ENCODE measurements at places on chromosomes 6 and 20.

- no peak for DNase-seq
These were observed 454 bp downstream of the L3MBTL3 start for GRCh38 chr6:130018744-130019325.

DNA sequence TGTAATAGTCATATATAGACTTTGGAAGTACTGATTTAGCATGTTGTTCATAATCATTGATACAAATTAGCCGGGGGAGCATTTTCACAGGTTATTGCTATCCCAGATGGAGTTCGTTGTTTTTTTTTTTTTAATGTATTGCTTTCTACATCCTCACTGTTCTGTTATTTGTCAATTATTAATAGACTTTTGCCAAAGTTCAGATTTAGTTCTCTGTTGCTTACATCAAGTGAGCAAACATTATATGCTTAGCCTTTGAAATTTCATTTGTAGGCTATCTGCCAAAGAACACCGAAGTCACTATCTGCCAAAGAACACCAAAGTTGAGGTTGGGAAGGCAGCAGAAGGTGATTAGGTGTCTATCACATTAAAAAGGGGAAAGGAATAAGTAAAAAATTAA lies at the start of gene HAO1:
TSS of gene HAO1 (minus strand) at position 118 of the 400 bp plus-strand sequence. CDS start at position 82, 36 bp downstream.
- no peak for DNase-seq

DNA sequence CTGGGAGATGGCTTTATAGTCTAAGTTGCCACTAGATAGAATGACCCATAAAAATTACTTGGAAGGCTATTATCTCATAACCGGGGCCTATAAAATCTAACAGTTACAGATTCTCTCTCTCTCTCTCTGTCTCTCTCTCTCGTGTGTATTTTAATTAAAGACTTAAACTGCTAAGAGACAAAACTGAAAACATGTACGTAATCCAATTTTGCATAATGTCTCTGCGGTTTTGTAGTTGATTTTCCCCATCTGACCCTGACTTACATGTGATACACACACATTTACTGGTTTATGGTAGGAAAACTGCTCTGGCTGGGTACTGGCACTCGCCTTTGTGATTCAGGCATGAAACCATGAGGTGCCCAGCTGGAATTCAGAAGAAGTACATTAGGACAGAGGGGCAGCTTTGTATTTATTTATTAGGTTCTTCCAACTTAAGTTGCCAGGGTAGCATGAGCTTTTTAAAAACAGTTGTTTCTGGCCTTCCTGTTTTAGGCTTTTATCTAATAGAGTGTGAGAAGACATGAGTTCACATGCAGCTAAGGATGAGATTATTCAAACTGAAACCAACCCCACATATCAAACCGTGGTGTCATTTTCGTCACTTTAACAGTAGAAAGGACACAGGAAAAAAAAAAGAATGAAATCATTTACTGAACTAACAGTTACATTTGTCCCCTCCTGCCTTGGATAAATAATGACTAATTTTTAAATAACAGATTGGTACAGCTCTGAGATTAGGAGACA lies 182.5 kb downstream of the GMPR start:
- no peak for DNase-seq

DNA sequence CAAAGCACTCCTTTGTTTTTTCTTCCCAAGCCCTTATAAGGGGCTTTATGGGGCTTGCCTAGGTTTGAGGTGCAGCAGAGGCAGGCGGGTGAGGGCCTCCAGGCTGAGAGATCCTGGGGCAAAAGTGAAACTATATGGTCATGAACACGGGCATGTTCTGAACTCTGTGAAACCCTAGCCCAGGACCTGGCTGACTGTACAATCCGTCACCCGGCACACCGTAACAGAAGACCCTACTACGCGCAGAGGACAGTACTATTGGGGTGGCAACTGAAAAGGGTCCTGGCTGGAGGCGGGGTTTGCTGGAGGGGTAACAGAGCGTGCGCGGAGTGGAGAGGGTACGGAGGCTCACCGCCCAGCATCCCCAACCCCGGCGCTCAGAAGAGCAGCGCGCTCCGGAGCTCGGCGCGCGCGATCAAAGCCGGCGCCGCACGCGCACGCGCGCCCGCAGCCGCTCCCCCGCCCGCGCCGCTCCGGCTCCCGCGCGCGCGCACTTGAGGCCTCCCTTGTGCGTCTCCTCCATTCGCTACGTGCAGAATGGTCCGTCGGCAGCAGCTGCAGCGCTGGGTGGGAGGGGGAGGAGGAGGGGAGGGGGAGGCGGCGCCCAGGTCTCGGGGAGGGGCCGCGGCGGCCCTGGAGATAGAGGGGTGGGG lies 54.2 kb downstream of the MRPL14 start:
- DNase-seq, result no peak

DNA sequence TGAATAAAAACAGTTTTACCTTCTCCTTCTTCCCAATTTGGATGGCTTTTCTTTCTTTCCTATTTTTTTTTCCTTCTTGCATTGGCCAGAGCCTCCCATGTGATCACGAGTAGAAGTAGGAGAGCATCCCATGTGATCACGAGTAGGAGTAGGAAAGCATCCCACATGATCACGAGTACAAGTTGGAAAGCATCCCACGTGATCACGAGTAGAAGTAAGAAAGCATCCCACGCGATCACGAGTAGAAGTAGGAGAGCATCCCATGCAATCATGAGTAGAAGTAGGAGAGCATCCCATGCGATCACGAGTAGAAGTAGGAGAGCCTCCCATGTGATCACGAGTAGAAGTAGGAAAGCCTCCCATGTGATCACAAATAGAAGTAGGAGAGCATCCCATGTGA lies 218.6 kb downstream of the DLL1 start:
- DNase-seq, result no peak

- no peak for DNase-seq
These were observed 158.3 kb downstream of the TMEM242 start for GRCh38 chr6:157164972-157165371.

GRCh38 chr20:10654630-10655029 lies 19.2 kb downstream of the JAG1 start:
- no peak for DNase-seq

GRCh38 chr6:127146932-127147331 lies 28.5 kb downstream of the RSPO3 start:
- no peak for DNase-seq

- no peak for DNase-seq
These were observed 278.3 kb downstream of the SOX4 start for GRCh38 chr6:21871831-21872230.

DNA sequence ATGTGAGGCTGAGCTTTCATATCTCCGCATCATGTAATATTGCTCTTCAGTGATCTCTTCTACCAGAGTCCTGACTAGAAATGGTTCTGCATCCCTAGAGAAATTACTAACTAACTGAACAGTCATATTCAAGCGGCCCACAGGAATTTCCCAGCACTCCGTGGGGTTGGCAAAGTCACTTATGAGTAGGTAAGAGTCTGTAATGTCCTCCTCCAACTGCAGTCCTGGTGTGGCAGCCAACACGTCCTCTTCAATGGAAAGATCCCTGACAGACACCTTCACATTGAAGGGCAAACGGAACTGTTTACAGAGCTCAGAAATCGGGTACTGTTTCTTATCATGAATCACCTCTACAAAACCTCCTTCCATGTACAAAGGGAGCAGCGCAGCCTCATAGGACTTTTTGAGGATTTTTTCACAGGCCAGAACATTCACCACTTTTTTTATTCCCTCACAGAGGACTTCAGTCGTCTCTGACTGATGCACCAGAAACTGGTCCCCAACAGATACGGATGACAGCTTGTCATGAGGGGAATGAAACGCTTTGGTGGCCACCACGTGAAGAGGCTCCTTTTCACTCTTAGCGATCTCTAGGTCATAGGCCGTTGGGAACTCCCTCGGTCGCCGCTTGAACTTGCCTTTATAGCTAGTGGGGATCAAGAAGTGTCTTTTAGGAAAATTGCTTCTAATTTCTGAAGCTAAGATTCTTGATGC lies 87.7 kb downstream of the THEMIS start:
- no peak for DNase-seq

DNA sequence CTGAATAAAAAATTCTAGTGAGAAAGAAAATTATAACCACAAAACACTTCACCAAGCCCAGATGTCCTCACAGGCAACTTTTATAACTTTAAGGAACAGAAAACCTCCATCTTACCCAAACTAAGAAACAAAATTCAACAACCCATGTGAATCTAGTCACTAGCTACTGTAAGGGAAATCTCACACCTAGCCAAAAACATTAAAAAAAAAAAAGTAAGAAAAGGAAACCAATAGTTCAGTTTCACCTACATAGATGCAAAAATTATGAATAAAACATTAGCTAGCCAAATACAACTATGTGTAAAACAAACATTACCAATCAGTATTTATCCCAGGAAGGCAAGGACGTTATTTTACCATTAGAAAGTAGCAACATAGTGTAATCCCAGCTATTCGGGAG lies 35.5 kb upstream of the SLC23A2 start:
- no peak for DNase-seq

- DNase-seq, result no peak
These were observed 2.3 kb downstream of the SIRPA start for GRCh38 chr20:1897541-1897940.

DNA sequence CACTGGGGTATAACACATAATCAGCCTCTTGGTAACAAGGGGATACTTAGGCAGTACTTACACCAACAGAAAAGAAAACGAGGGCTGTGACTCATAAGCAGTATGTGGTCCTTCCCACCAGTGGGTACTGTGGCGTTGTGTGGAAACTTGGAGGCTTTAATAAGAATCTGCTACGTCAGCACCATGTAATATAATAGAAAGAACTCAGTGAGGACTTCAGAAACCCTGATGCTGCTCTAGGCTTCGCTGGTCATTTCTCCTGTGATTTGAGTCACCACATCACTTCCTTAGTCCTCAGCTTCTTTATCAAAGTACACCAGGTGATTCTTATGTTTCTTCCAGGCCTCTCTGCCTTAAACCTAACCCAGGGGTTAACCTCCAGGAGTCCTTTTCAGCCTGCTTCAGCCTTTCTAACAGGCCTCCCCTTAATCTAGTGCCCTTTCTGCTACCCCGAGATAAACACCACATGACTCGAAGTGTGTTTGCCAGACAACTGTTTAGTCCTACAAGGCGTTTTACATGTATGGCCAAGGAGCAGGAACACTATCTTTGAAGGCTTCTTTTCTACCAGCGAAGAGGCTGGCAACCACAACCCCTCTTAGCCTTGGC lies 68.5 kb downstream of the FYN start:
- DNase-seq, result no peak

GRCh38 chr6:85383042-85383441 lies 66.8 kb upstream of the NT5E start:
- no peak for DNase-seq

GRCh38 chr20:48066246-48066645 lies 281.0 kb upstream of the SULF2 start:
- DNase-seq, result no peak

DNA sequence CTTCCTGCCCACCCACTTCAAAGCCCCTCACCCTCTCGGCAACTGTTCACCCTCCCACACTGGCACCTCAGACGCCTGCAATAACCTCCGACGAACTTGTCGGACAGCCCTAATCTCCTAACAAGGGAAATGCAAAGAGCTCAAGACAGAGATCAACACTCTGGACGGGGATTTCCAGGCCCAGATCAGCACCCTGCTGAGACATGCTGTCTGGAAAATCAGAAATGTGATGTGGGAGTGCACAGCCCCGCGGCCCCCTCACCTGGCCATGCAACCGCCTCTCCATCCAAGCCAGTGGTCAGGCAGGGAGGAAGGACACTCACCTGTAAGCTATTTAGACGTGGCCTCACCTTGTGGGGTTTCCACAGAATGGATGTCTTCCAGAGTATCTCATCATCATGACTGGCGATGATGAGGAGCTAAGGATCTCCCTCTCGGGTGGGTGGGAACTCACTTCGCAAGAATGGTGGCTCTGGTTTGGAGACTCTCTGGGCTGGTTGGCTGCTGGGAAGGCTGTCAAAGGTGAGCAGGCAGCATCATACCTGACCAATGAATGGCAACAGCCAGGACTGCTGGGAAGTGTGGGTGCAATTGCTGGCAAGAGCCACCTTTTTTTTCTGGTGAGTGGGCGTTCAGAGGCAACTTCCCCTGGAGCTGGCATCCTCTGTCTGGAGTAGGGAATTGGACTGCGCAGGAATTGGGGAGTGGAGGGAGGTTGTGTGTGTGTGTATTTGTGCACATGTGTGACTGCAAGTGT lies 28.1 kb upstream of the ADTRP start:
- no peak for DNase-seq

DNA sequence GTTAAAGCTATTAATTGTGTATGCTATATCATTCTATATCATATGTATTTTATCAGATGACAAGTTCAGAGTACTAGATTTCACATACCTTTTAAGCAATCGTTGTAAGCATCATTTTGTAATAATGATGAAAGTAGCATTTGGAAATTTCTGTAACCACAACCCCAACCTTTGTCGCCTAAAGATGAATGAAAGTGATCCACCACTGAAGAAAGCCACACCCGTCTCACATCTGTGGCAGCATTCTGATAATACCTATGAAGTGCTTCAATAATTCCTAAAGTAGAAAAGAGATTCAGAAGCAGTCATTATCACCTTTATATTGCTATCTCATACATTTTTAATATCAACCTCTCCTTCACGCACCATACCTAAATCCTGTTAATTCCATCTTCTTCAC lies 16.6 kb downstream of the ZUP1 start:
- no peak for DNase-seq

GRCh38 chr6:19597809-19598320 lies 239.3 kb upstream of the ID4 start:
- no peak for DNase-seq

DNA sequence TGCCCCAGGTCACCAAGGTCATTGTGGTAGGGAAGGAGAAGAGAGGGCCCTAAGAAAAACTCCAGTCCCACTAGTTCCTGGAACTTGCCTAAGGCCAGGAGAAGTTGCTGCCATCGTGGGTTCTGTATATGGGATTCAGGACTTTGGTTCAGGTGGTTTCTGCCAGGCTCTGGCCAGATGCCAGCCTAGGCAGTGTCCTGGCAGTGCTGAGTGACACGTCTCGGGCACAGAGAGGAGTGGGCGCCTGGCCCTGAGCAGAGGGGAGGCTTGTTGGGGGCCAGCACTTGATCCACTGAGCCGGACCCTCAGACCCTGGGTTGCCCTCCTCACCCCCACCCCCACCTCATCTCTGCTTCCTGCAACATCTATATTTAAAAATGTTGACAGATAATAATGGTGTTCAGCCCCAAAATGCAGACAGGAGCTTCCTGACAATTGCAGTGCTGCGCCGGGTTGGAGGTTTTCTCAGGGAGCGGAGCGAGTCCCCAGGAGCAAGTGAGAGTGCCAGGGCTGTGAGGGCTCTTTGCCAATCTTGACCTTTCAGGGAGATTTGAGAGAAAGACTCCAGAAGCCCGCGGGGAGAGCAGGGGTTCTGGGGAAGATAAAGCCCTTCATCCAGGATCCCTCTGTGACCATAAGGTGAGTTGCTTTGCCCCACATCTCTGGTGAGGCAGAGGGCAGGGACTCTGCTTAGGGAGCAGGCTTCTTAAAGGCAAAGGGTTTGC lies 71.9 kb downstream of the PHACTR3 start:
- no peak for DNase-seq

Measured in NCI-H2107 (cell line).